ENCODE measurements at places on chromosomes 6 and 20. TPM values are rescaled to one million over a fixed set of nuclear protein-coding genes. Genes with fewer than 3 reads are reported as not detected.

DNA sequence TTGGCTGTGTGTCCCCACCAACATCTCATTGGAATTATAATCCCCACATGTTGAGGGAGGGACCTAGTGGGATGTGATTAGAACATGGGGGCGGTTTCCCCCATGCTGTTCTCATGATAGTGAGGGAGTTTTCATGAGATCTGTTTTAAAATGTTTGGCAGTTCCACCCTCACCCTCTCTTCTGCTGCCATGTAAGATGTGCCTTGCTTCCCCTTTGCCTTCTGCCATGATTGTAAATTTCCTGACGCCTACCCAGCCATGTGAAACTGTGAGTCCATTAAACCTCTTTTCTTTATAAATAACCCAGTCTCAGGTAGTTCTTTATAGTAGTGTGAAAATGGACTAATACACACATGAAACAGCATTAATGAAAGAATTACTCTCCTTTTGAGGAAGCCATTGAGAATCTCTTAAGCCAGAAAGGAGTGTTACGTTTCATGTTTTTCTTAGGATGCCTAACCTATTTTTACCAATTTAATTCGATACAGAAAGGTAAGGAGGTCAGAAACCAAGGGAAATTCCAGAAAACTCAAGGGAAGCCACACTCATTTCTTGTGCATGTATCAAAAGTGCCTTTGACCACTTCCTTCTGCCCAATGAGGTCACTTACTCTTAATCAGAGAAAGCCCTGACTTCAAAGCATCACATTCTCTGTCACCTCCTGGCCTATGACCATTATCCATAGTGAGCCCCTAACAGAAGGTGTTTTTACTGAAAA is 24.7 kb upstream of the HINT3 start:
- H3K4me1 ChIP-seq, result peaks cover 9% of the 10 kb centered on the region
- peaks cover 36% of the 10 kb centered on the region for H3K36me3 ChIP-seq
- no peak overlapping the region for H3K27ac ChIP-seq
- no peak for DNase-seq
- H3K4me3 ChIP-seq, result no peak overlapping the region

- peaks cover 3% of the 10 kb centered on the region for H3K4me1 ChIP-seq
- no peak overlapping the region for H3K4me3 ChIP-seq
- H3K27ac ChIP-seq, result no peak overlapping the region
Observed at GRCh38 chr20:33578510-33578909, 83.6 kb upstream of the C20orf144 start.

DNA sequence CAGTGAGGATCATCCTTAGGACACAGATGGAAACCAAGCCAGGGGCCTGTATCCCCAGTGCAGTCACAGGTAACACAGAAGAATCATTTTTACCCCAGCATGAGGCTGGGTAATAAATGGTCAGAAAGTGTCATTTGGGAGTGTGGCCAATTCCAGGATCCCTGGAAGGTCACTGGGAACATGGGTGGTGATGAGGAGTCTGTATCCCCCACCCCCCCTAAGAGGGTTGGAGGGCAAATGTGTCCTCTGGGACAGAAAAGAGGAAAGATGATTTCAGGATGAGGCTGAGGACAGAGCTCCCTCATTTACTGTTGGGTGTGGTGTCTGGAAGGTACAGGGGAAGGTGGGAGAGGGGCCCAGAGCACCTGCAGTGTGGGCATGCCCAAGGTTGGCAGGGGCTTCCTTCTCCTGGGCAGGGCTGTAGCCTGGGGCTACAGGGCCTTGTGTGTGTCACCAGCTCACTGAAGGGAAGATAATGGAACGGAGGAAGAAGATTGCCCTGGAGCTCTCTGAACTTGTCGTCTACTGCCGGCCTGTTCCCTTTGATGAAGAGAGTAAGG is 34.5 kb downstream of the PLCG1 start:
- H3K36me3 ChIP-seq, result peaks cover 69% of the 10 kb centered on the region
- H3K27ac ChIP-seq, result peak overlapping the region; percentile 52

GRCh38 chr20:53662595-53662994 is 69.0 kb upstream of the ZNF217 start:
- DNase-seq, result no peak
- H3K36me3 ChIP-seq, result peaks cover 2% of the 10 kb centered on the region
- peaks cover 52% of the 10 kb centered on the region for H3K4me1 ChIP-seq

- H3K4me3 ChIP-seq, result peak overlapping the region; percentile 58
- peaks cover 24% of the 10 kb centered on the region for H3K4me1 ChIP-seq
- H3K27ac ChIP-seq, result no peak overlapping the region
- no peak for DNase-seq
Observed at GRCh38 chr6:28789553-28790083, 134.2 kb downstream of the TRIM27 start.

DNA sequence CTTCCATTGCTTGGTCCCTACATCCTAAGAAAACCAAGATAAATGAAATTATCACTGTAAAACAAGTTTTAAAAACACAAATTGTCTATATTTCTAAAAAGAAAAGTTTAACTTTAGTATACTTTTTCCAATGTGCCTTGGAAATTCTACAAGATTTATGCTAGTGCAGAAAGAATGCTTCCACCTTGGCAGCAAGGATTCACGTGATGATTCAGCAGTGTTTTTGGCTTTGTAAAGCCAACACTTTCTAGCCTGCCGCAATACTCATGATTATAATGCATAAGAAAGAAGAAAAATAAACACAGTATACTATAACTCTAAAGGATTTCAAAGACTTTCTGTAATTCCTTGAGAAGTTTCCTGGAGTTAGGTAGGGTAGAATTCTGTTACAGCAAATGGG is 442.7 kb downstream of the TENT5A start:
- no peak for DNase-seq
- H3K4me3 ChIP-seq, result no peak overlapping the region
- H3K4me1 ChIP-seq, result no peaks in the 10 kb centered on the region
- H3K27me3 ChIP-seq, result no peaks in the 10 kb centered on the region

- DNase-seq, result no peak
- no peak overlapping the region for H3K27ac ChIP-seq
- H3K4me1 ChIP-seq, result no peaks in the 10 kb centered on the region
- H3K36me3 ChIP-seq, result no peaks in the 10 kb centered on the region
- peaks cover 23% of the 10 kb centered on the region for H3K27me3 ChIP-seq
Observed at GRCh38 chr6:6466967-6467761, 121.4 kb upstream of the LY86 start.

DNA sequence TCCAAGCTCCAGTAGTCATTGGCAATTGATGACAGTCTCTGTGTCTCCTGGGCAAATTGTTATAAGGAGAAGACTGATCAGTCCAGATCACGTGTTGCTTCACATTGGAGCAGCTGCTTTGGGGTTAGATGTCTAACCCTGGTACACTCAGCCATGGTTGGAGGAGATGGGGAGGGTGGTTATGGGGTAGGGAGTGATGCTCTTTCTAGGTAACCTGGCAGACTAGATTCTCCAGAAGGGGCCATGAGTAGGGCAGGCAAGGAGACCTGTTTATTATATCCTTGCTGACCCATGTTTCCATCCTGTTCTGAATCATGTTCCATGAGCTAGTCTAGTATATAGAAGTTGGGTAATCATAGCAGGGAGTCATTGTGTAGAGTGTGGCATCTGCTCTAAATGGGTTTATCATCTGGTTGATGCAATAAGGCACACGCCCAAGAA is 50.8 kb upstream of the BACH2 start:
- H3K36me3 ChIP-seq, result no peaks in the 10 kb centered on the region
- peaks cover 19% of the 10 kb centered on the region for H3K4me1 ChIP-seq
- no peak for DNase-seq
- no peak overlapping the region for H3K4me3 ChIP-seq

DNA sequence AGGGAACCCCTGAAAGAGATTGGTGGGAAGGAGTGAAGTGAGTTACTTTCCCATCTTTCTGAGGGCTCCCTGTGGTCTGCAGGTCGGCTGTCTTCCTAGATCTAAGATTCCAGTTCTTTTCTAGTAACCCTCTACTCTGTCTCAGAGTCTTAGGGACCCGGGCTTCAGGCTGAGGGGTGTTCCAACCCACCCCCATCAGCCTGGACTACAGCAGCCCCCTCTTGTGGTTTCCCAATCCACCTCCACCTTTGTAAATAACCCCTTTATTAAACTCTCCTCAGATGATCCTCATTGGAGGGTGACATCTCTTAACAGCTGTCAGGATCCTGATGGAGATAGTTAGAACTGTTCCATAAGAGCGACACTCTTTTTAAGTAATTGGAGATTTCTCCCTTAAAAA is 300.4 kb downstream of the LRFN2 start:
- H3K27ac ChIP-seq, result no peak overlapping the region
- H3K4me1 ChIP-seq, result no peaks in the 10 kb centered on the region
- no peak overlapping the region for H3K4me3 ChIP-seq
- no peaks in the 10 kb centered on the region for H3K36me3 ChIP-seq
- DNase-seq, result no peak

DNA sequence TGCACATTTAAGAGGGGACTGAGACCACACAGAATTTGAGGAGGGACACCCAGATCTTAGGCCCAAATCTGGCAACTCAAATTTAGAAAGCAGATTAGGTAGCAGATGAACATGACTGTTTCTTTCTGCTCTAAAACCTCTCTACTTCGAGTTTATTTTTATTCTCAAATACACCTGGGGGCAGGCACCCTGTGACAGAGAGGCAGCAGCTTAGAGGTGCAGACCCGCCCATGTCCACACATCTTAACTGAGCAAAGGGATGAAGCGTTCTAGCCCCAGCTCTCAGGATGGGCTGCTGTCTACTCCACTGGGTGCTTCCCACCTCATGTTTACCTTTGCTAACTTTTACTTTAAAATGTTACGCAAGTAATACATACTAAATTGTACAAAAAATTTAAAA is 125.0 kb downstream of the SLC23A2 start:
- DNase-seq, result no peak
- H3K4me1 ChIP-seq, result peaks cover 5% of the 10 kb centered on the region
- H3K27me3 ChIP-seq, result no peaks in the 10 kb centered on the region
- H3K4me3 ChIP-seq, result no peak overlapping the region
- H3K36me3 ChIP-seq, result peaks cover 19% of the 10 kb centered on the region

- H3K27ac ChIP-seq, result peak overlapping the region; percentile 48
- peak; percentile 22 for DNase-seq
- H3K4me3 ChIP-seq, result no peak overlapping the region
Observed at GRCh38 chr6:105757512-105758200, 328.5 kb upstream of the PRDM1 start.

DNA sequence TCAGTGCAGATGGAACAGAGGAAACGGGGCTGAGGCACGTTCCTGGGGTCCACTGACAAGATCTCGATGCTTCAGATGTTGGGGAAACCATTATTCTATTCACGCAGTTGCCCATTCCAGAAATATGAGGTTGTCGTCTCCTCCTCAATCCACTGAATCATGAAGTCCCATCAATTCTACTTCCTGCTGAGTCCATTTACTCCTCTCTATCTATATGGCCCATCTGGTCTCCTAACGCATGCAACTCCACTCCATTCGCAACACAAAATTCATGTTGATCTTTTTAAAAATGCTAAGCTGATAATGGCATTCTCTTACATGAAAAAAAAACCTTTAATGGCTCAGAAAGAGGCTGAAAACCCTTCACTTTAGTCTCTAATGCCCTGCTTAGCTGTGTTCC is 37.5 kb downstream of the MAP3K5 start:
- no peak for DNase-seq
- H3K4me3 ChIP-seq, result no peak overlapping the region
- peak overlapping the region; percentile 54 for H3K27ac ChIP-seq
- no peaks in the 10 kb centered on the region for H3K27me3 ChIP-seq
- H3K36me3 ChIP-seq, result peaks cover 23% of the 10 kb centered on the region
- peaks cover 74% of the 10 kb centered on the region for H3K4me1 ChIP-seq

- H3K4me1 ChIP-seq, result peaks cover 27% of the 10 kb centered on the region
- no peak overlapping the region for H3K27ac ChIP-seq
- no peak overlapping the region for H3K4me3 ChIP-seq
- H3K27me3 ChIP-seq, result no peaks in the 10 kb centered on the region
- DNase-seq, result no peak
Observed at GRCh38 chr20:35504751-35505150, 24.7 kb downstream of the C20orf173 start.

- H3K36me3 ChIP-seq, result peaks cover 8% of the 10 kb centered on the region
- no peak for DNase-seq
- H3K4me3 ChIP-seq, result no peak overlapping the region
Observed at GRCh38 chr6:149443411-149444181, 41.2 kb downstream of the ZC3H12D start.

- no peak for DNase-seq
- H3K27ac ChIP-seq, result no peak overlapping the region
- no peaks in the 10 kb centered on the region for H3K27me3 ChIP-seq
- H3K4me1 ChIP-seq, result no peaks in the 10 kb centered on the region
- H3K4me3 ChIP-seq, result no peak overlapping the region
Observed at GRCh38 chr6:113127786-113128419, 729.2 kb upstream of the MARCKS start.

GRCh38 chr20:9514461-9515213 is at the start of gene LAMP5:
Gene LAMP5 (plus strand): TSS chr20:9514590. CDS start chr20:9514853, 263 bp downstream.
- H3K4me1 ChIP-seq, result no peaks in the 10 kb centered on the region
- no peak within 1 kb of the TSS for H3K4me3 ChIP-seq
- H3K27me3 ChIP-seq, result peaks cover 75% of the 10 kb centered on the region
- H3K27ac ChIP-seq, result no peak within 1 kb of the TSS
- no peak for DNase-seq

- H3K4me1 ChIP-seq, result peaks cover 20% of the 10 kb centered on the region
- H3K27me3 ChIP-seq, result no peaks in the 10 kb centered on the region
- H3K36me3 ChIP-seq, result no peaks in the 10 kb centered on the region
- DNase-seq, result no peak
Observed at GRCh38 chr6:7617801-7618764, 28.1 kb downstream of the SNRNP48 start.

DNA sequence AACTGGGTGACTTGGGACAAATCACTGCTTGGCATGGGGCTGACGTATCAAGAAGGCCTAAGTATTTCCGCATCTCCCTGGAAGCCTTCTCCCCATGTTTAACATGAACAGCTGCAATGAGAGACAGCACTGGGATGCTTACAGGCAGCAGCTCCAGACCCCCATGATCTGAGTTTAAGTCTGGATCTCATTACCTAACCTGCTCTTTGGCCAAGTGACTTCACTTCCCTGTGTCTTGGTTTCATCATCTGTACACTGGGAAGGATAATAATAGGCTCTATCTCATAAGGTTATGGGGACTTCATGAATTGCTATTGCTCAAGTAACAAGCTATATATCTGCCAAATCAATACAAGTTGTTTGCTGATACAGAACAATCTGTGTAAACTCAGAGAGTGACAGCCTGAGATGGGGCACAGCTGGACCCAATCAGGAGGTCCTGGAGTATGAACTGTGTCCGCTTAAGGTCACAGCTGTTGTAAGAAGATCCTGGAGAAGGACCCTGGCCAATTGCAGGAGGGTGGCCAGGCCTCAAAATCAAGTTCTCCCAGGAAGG is 56.0 kb downstream of the TGM2 start:
- DNase-seq, result no peak
- H3K4me3 ChIP-seq, result no peak overlapping the region
- H3K36me3 ChIP-seq, result no peaks in the 10 kb centered on the region
- no peaks in the 10 kb centered on the region for H3K27me3 ChIP-seq

GRCh38 chr6:72446430-72446829 is 175.4 kb upstream of the KCNQ5 start:
- H3K4me1 ChIP-seq, result no peaks in the 10 kb centered on the region
- H3K36me3 ChIP-seq, result no peaks in the 10 kb centered on the region
- no peak overlapping the region for H3K4me3 ChIP-seq
- peaks cover 7% of the 10 kb centered on the region for H3K27me3 ChIP-seq
- H3K27ac ChIP-seq, result no peak overlapping the region

DLK2 gene
- total RNA-seq, result not detected

CD40 gene
- total RNA-seq, result 1.1 TPM

DEFB112 gene
- not detected for total RNA-seq

CCDC170 gene
- total RNA-seq, result not detected

CTAGE9 gene
- total RNA-seq, result not detected

EEF1A1 gene
- 8,433 TPM for total RNA-seq

PDYN gene
- total RNA-seq, result not detected

CTSZ gene
- total RNA-seq, result 48.2 TPM

RSPH9 gene
- not detected for total RNA-seq
